ENCODE measurements at places on chromosomes 6 and 20. TPM values are rescaled to one million over a fixed set of nuclear protein-coding genes. Genes with fewer than 3 reads are reported as not detected.

TPX2 gene
- total RNA-seq: 4.0 TPM

GRCh38 chr6:21469213-21469612 is 124.3 kb upstream of the SOX4 start:
- DNase-seq: no peak

DNA sequence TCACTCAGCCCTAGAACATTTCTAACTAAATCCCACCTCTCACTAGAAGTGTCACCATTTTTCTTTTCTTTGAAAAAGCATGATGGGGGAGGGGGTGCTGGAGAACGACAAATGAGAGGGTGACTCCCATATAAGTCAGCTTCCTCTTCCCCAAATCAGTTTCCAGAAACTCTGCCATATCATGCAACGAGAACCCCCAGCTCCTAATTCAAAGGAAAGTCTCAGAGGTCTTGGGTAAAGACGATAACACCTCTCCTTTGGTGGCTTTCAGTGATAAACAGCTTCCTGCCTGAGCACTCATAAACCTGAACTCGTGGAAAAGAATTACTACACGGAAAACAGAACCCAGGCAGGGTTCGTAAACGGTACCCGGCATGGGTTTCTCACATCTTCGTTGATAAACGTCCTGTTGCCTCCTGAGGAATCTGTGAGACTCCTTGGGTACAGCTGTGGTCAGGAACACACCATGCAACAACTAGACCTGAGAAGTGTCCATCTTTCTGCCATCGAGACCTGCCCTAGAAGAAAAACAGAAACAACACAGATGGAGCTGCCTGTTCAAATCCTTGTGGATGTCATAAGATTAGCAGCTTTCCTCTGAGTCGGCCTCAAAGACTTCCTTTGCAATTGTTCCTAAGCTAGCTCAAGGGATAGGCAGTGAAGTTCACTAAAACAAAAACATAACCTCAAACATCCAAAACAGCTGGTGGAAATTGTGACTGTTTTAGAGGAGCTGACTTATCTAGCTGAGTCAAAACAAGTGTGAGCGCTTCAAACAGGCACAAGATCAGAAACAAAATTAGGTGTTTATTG is 185.8 kb upstream of the PRDM1 start:
- DNase-seq: no peak

PDE7B gene
- total RNA-seq: 4.4 TPM

ZNF322 gene
- total RNA-seq: 17.8 TPM

- DNase-seq: no peak
Measured at GRCh38 chr6:130838951-130839350, 11.7 kb downstream of the SMLR1 start.

DNA sequence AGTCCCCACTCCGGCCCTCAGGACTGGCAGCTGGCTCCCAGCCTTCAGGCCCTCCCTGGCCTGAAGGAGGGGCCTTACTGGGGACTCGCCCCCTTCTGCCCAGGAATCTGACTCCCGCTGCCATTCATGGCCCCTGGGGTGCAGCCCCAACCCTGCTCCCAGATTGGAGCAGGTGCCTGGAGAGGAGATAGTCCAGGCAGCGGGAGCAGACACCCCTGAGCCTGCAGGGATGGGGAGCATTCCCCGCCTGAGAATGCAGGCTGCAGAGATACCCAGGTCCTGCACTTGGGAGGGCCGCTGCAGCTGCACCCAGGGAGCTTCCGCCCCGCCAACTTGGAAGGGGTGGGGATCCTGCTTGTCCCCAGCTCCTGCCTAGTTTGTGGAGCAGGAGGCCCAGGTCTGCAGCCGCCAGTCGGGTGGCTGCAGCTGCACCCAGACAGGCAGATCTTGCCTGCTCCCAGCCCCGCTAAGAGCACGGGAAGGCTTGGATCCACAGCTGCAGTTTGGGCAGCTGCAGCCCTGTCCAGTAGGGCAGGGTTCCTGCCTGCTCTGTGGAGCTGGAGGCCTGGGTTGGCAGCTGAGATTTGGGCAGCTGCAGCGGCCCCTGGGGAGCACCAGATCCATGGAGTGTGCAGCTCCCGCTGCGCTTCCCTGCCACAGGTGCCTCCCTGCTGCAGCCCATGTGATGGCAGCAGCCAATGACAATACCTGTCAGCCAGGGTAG is 5.2 kb downstream of the GTSF1L start:
- DNase-seq: no peak

DNA sequence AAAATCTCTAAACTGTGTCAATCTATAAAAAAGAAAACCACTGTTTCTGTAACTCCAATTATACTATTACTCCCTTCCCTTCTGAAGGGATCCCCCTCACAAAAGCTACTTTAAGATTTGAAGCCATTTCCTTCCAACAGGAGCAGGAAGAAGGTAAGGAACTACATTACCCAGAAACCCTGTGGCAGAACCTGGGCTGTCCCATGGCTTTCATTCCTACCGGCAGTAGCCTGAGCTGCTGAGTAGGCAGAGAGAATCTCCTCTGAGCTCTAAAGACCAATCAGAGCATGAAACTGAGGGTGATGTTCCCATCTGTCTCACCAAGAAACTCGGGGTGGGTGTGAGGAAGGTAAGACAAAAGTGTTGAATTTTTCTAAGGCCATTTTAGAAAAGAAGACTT is 108.0 kb upstream of the LRFN2 start:
- DNase-seq: no peak

DEFB115 gene
- total RNA-seq: not detected

GRCh38 chr6:26064619-26065257 is 22.5 kb upstream of the HFE start:
- no peak for DNase-seq

DNA sequence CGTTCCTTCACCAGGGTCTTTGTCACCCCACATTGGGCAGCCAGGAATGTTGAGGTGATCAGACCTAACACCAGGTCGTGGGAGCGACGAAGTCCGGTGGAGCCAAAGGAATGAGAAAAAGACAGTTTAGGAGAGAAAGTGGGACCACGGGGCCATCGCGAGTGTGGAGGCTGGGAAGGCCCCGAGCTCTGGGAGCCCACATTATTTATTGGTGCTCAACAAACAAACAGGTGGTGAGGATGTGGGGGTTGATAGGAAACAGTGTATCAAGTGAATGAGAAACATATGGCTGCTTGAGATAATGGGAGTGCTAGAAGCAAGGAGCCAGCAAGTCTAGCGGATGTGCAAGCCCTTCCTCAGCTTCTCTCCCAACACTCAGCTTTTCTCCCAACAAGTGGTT is 287.1 kb upstream of the SGK1 start:
- no peak for DNase-seq

ZNF335 gene
- total RNA-seq: 19.3 TPM

DNA sequence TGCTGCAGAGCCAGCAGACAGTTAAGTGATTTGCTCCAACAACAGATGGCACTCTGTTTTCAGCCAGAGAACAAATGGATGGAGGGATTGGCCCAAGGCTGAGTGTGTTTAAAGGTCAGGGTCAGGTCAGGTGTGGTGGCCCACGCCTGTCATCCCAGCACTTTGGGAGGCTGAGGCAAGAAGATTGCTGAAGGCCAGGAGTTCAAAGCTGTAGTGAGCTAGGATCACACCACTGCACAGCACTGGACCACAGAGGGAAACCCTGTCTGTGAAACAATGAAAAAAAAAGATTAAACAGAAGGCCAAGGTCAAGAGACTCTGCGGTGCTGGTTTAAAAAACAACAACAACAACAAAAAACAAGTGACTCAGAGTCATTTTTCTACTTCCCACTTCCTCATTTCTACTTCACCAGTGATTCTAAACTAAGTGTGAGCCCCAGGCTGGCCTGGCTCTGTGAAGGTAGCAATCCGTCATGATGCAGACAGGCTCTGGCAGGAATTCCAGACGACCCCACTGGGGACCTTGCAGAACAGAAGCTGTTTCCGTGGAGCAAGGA is 42.5 kb upstream of the ARMC2 start:
- DNase-seq: no peak

DNA sequence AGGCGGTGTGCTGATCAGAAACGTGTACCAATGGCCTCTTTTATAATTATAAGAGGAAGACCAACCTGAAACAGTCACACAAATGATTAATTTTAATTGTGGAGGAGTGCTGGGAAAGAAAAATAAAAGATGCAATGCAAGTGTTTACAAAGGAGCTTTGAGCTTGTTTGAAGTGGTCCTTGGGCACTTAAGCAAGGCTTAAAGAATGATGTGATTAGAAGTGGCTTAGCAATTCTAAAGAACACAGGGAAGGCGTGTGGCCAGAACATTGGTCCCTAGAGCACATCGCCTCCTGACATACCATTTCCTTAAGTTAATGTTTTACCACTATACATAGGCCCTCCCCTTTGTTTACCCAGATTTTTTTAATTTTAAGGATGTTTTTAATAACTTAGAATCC is 26.1 kb downstream of the PTPN1 start:
- peak; percentile 74 for DNase-seq

TBXT gene
- total RNA-seq: 0.13 TPM

Data from upper lobe of left lung (tissue), 6 donors.